Endothelial cell of coronary artery (primary cell): ENCODE measurements at places on chromosomes 2 and 18. TPM values are rescaled to one million over a fixed set of nuclear protein-coding genes. Genes with fewer than 3 reads are reported as not detected.

The SYT4 gene
- not detected in 2 replicates for total RNA-seq

The TSHZ1 gene
- 2.9 and 4.5 TPM in 2 replicates for total RNA-seq

The IL36A gene
- total RNA-seq, result 0.09 TPM in 1 of 2 replicates, not detected in the other

The EMX1 gene
- not detected in 2 replicates for total RNA-seq

The SLC5A7 gene
- total RNA-seq, result not detected in 2 replicates

The TCF23 gene
- total RNA-seq, result not detected in 2 replicates

The ORC4 gene
- 18.4 and 35.2 TPM in 2 replicates for total RNA-seq

The DIS3L2 gene
- 19.7 and 21.6 TPM in 2 replicates for total RNA-seq

The UGT1A1 gene
- not detected in 2 replicates for total RNA-seq

The REG3A gene
- total RNA-seq, result not detected in 2 replicates

The DNAJC5G gene
- not detected in 2 replicates for total RNA-seq

The NPPC gene
- total RNA-seq, result not detected in 2 replicates

The CCDC138 gene
- 5.8 and 7.2 TPM in 2 replicates for total RNA-seq

The AGPS gene
- total RNA-seq, result 56.5 and 73.3 TPM in 2 replicates

The RBM44 gene
- 0.47 and 0.81 TPM in 2 replicates for total RNA-seq

The ASXL3 gene
- 0.18 TPM in 1 of 2 replicates, not detected in the other for total RNA-seq

The CXCR1 gene
- not detected in 2 replicates for total RNA-seq

The CPS1 gene
- 3.9 and 7.2 TPM in 2 replicates for total RNA-seq

The ANKRD53 gene
- 0.09 and 0.18 TPM in 2 replicates for total RNA-seq

The NFE2L2 gene
- 26.5 and 41.1 TPM in 2 replicates for total RNA-seq

The TDRD15 gene
- under 0.01 TPM in 1 of 2 replicates, not detected in the other for total RNA-seq

The LONRF2 gene
- total RNA-seq, result under 0.01 TPM in 2 replicates

The NPAS2 gene
- 5.8 and 6.6 TPM in 2 replicates for total RNA-seq

The CFC1 gene
- not detected in 2 replicates for total RNA-seq

The NEB gene
- total RNA-seq, result 0.19 and 0.45 TPM in 2 replicates

The CCDC102B gene
- total RNA-seq, result 2.5 and 2.9 TPM in 2 replicates

The PROKR1 gene
- total RNA-seq, result not detected in 2 replicates

The OBSL1 gene
- 16.5 and 22.0 TPM in 2 replicates for total RNA-seq

The MROH2A gene
- not detected in 2 replicates for total RNA-seq

The FOXI3 gene
- total RNA-seq, result not detected in 2 replicates

The EMILIN1 gene
- total RNA-seq, result 0.90 and 11.1 TPM in 2 replicates

The INHA gene
- total RNA-seq, result 0.09 and 0.19 TPM in 2 replicates
